ENCODE measurements at places on chromosomes 1 and 21. TPM values are rescaled to one million over a fixed set of nuclear protein-coding genes. Genes with fewer than 3 reads are reported as not detected.

GRCh38 chr1:116931016-116931918, 21.6 kb downstream of the PTGFRN start:
- DNase-seq: no peak

GRCh38 chr1:175725684-175726083, 17.7 kb downstream of the TNR start:
- DNase-seq: no peak

- no peak for DNase-seq
Observed at GRCh38 chr1:151352021-151352718, 5.1 kb upstream of the RFX5 start.

DNA sequence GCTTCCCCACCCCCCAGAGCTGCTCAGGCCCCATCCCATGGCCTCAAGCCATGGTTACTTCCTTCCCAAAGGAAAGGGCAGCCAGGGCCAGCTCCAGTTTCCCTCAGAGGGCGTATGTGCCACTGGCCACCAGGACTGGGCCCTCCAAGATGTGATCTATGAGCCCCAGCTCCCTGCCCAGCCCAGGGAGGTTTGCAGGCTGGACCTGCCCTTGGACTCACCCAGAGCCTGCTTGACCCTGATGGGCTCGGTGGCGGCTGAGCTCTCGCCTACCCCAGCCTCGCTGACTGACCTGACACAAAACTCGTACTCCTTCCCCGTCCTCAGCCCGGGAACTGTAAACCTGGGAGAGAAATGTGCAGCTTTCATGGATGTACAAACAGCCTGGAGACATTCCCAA, 29.6 kb downstream of the MYOM3 start:
- no peak for DNase-seq

DNA sequence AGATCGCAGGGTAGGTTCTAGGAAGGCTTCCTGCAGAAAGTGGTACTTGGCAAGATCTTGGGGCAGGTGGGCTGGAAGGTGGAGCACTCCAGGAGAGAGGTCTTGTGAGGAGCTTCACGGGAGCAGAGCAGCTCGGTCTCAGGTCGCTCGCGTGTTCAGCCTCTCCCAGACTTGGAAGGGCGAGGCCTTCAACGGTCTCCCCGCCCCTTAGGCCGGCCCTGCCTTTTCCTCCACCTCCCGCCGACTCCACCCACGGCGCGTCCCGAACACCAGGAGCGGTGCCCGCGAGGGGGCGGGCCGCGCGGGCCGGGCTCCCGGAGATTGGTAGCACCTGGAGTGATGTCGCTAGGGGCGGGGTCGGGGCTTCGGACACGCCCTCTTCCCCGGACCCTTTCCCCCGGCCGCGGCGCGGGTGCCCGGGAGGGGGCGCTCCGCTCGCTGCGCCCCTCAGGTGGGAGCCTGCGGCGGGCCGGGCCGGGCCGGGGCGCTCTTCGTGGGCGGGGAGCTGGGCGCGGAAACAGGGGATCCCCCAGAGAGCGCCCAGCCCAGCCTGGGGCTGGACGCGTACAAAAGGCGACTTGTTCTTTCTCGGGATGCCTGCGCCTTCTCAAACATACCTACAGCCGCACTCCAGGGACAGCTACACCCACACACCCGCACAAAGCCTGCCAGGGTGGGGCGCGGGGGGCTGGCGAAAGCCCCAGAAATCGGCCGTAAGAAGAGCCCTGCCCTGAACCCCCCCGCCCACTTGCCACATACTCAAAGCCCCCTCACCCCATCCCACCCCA, 35.5 kb downstream of the AHDC1 start:
- peak; percentile 81 for DNase-seq

DNA sequence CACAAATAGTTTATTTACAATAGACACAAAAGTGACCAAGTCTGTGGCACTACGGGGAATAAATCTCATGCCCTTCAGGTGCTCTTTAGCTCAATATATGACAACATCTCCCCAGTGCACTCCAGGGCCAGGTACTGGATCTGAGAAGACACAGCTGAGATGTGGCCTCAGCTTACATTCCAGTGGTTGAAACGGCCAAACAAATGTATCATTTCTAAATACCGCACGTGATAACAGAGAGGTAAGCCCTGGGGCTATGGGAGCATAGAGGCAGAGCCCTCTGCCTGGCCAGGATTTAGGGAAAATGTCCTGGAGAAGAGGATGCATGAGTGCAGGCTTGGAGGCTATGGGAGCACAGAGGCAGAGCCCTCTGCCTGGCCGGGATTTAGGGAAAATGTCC, 630.5 kb downstream of the SMYD3 start:
- DNase-seq: no peak

GRCh38 chr1:61253912-61254633, 171.7 kb downstream of the NFIA start:
- DNase-seq: no peak

DNA sequence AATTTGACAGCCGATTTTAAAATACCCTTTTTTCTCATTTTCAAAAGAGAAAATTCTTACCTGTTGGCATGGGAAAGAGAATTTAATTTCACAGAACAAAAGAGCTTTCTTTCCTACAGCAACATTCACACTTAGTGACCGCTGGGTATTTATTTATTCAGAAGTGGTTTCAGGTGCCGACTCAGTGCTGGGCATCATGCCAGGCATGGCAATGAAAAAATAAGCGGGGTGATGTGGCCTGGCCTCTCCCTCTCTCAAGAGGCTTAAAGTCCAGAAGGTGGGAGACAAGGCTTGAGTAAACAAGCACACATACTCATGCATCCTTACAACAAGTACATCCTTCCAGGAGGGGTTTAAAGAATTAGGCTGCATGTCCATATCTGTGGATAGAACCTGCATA, 4.1 kb upstream of the PCP4 start:
- no peak for DNase-seq

GRCh38 chr1:159291424-159291823, 10.7 kb upstream of the FCER1A start:
- no peak for DNase-seq

GRCh38 chr1:187513190-187513589, 684.4 kb downstream of the PLA2G4A start:
- no peak for DNase-seq

DNA sequence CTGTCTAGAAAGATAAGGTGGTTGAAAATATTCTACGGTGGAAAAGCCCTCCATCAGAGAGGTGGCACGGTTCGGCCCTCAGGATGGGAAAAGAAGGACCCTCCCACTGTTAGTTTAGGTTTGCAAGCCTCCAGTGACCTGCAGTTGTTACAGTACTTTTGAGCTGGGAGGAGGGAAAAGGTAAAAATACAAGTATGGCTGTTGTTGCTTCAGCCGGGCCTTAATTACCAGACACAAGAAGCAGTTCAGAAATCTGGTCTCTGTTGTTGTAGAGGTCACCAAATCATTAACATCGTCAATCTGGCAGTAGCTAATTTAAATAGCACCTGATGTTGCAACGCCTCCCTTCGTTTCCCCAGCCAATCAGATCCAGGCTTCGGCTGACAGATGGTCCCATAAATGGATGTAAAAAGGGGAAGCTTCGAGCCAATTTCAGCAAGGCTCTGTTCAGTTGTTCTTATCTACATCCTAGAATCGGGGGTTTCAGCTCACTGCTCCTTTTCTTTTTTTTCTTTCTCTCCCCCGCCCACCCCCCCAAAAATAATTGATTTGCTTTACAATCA, at the start of gene ELAVL4:
ELAVL4 (plus strand) TSS at position 424 of the 563 bp plus-strand sequence. CDS start 270 bp downstream, outside the sequence.
- DNase-seq: peak; percentile 80

- no peak for DNase-seq
Observed at GRCh38 chr1:87902830-87903229, 574.1 kb downstream of the LMO4 start.

- DNase-seq: no peak
Observed at GRCh38 chr1:6972399-6972798, 187.1 kb downstream of the CAMTA1 start.

- peak; percentile 55 for DNase-seq
Observed at GRCh38 chr21:31173881-31174555, 135.7 kb upstream of the KRTAP19-8 start.

DNA sequence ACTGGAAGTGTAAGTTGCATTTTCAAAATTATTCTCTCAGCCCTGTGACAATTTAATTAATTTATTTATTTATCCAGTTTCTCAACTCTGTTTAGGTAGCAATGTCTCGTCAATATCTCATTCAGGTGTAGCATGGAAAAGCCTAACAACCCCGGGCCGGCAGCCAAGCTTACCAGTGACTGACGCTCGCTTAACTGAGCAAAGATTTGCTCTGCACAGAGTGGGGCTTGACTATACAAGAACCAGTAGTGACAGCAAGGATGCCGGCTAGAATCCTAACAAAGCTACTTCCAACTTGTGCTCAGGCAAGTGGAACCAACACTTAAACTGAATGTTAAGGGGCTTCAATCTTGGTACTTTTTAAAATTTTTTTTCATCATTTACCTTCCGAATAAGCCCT, 80.9 kb upstream of the ESRRG start:
- no peak for DNase-seq

- DNase-seq: no peak
Observed at GRCh38 chr21:45316871-45317397, 29.2 kb upstream of the POFUT2 start.

GRCh38 chr1:101431956-101432510, 195.2 kb downstream of the S1PR1 start:
- DNase-seq: no peak

DNA sequence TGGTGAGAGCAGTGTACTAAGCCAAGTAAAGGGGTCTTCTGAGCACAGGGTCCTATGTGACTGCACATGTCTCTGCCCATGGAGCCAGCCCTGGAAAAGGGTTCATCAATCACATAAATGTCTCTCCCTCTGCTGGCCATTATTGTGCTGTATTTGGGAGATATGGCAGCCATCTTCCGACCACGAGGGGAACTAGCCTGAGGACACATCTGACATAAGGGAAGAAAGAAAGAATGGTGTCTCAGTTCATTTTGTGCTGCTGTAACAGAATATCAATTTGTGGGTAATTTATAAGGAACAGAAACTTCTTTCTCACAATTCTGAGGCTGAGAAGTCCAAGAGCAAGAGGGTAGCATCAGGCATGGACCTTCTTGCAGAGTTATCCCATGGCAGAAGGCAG, 55.1 kb upstream of the GJA5 start:
- no peak for DNase-seq

- no peak for DNase-seq
Observed at GRCh38 chr1:209587789-209588188, 4.3 kb downstream of the CAMK1G start.

GRCh38 chr1:77545970-77546369, 136.5 kb downstream of the ZZZ3 start:
- DNase-seq: no peak

DNA sequence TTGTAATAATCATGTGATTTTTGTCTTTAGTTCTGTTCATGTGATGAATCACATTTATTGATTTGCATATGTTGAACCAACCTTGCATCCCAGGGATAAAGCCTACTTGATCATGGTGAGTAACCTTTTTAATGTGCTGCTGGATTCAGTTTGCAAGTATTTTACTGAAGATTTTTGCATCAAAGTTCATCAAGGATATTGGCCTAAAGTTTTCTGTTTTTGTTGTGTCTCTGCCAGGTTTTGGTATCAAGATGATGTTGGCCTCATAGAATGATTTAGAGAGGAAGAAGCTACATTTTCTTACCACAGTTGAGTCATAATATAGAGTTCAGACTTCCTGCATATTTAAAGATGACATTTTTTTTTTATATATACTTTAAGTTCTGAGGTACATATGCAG, 455.9 kb downstream of the PLPP3 start:
- no peak for DNase-seq

- no peak for DNase-seq
Observed at GRCh38 chr1:110215621-110216515, 5.8 kb downstream of the KCNC4 start.

DNA sequence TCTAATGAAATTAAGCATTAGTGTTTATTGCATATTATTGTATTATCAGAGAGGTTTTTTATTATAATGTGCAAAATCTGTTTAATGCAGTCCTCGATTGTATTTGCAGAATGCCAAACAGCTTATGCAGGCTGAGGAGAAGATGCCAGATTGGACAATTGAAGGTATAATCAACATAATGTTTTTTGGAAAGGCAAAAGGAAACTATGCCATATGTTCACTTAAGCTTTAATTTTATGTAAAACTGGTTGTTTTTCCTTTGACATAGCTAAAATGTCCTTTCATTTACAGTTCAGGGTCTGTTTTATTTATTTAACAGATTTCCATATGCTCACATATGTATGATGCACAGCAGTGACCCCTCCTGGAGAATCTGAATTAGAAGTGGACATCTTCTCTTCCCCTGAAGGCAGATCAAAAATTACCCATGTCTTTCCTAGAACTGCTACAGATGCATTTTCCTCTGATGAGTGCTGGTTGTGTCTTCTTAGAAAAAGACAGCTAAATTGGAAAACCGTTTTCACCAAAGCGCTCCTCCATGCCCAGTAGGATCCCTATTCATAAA, 143.5 kb upstream of the USH2A start:
- no peak for DNase-seq

GRCh38 chr1:186869526-186870228, 40.9 kb downstream of the PLA2G4A start:
- DNase-seq: no peak

GRCh38 chr1:27668808-27669723, 2.9 kb downstream of the IFI6 start:
- DNase-seq: peak; percentile 89

Gene PAQR6
- total RNA-seq: 10.8 TPM

Gene MPL
- not detected for total RNA-seq

Gene C1orf185
- total RNA-seq: not detected

Gene NENF
- total RNA-seq: 5.2 TPM

Gene KCNE1
- total RNA-seq: 1.6 TPM

Gene DDR2
- 4.4 TPM for total RNA-seq

Gene ALDH4A1
- total RNA-seq: 28.9 TPM

Gene IFI44L
- not detected for total RNA-seq

Gene DCDC2B
- total RNA-seq: not detected

Gene LRRIQ3
- 0.20 TPM for total RNA-seq

Gene OR2T33
- total RNA-seq: not detected

Gene PTPN22
- total RNA-seq: not detected

Gene RAD54L
- 4.6 TPM for total RNA-seq

Gene CLIC6
- 0.17 TPM for total RNA-seq

Gene HMGCS2
- not detected for total RNA-seq

Gene AADACL3
- total RNA-seq: not detected

Gene C8A
- not detected for total RNA-seq

Gene THAP3
- 30.2 TPM for total RNA-seq

Measured in glutamatergic neuron (in vitro differentiated cells).